MCF 10A (cell line): ENCODE measurements at places on chromosomes 2 and 18. TPM values are rescaled to one million over a fixed set of nuclear protein-coding genes. Genes with fewer than 3 reads are reported as not detected.

DNA sequence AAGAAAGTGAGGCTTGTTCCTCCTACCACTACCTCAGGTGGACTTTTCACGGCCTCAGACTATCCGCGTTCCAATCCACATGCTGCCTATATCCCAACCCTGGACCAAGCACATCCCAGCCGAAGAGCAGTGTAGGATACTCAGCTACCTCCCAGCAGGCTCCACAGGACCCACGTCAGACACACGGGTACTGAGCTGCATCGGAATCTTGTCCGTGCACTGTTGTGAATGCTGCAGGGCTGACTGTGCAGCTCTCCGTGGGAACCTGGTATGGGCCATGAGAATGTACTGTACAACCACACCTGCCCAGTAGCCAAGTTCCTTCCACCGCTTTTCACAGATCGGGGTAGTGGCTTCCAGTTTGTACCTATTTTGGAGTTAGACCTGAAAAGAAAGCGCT, 22.3 kb downstream of the IL37 start:
- H3K4me1 ChIP-seq = peaks cover 8% of the 10 kb centered on the region
- no peaks in the 10 kb centered on the region for H3K27me3 ChIP-seq
- no peak overlapping the region for H3K27ac ChIP-seq
- H3K36me3 ChIP-seq = peaks cover 4% of the 10 kb centered on the region

DNA sequence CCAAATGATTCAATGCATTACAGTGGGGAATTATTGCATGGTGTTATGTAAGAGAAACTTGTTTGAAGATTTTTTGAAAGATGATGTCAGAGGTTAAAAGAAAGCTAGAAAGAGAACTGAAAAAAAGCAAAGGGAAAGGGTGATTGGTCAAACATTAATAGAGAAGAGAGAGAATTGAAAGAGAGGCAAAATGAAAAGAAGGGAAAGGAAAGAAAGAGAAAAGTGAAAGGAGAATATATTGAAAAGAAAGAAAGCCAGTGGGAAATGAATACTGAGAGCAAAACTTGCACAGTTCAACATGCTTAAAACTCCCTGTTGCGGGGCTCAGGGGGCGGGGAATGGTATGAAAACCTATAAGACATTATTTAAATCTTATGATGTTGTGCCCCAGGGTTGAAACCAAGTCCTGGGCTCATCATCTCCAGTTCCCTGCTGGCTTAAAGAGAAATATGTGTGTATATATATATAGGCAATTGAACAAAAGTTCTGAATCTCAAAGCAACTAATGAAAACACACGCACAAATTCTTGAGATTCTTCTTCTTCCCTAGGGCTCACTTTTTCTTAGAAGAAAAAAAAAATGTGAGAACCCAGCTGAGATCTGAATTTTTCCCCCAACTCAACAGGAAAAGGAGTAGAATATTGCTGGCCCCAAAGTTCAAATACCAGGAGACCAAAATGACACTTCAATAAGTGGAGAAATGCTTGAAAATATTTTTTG, 2045.9 kb upstream of the CELF4 start:
- H3K36me3 ChIP-seq = no peaks in the 10 kb centered on the region
- H3K4me1 ChIP-seq = peaks cover 9% of the 10 kb centered on the region
- no peak overlapping the region for H3K4me3 ChIP-seq
- H3K27ac ChIP-seq = no peak overlapping the region
- DNase-seq = no peak

Gene ZNF385B
- 0.33 TPM in 1 of 2 replicates, not detected in the other for total RNA-seq

Gene PLEKHB2
- 57.6 and 78.1 TPM in 2 replicates for total RNA-seq

Gene KCMF1
- 169 and 170 TPM in 2 replicates for total RNA-seq

Gene OSGEPL1
- total RNA-seq = 3.7 and 5.1 TPM in 2 replicates
